ENCODE measurements at places on chromosomes 3 and 15. TPM values are rescaled to one million over a fixed set of nuclear protein-coding genes. Genes with fewer than 3 reads are reported as not detected.

DNA sequence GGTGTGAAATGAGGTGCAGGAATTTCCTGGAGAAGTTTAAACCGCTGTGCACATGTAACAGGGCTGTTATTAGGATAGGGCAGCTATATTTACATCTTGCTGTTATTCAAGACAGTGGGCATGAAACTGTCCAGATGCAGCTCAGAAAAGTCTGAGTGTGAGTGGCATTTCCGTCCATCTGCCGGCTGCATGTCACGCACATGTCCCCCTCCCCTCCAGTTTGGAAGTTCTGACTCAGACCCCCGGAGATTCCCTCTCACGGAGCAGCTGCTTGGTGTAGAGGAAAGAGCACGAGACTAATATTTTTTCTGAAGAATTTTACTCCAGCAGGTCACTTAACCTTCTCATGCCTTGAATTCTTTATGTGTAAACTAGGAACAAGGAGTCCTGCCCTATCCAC lies 69.8 kb downstream of the FEM1B start:
- no peak for DNase-seq

- DNase-seq: no peak
Observed at GRCh38 chr3:98563661-98564281, 29.6 kb downstream of the CPOX start.

DNA sequence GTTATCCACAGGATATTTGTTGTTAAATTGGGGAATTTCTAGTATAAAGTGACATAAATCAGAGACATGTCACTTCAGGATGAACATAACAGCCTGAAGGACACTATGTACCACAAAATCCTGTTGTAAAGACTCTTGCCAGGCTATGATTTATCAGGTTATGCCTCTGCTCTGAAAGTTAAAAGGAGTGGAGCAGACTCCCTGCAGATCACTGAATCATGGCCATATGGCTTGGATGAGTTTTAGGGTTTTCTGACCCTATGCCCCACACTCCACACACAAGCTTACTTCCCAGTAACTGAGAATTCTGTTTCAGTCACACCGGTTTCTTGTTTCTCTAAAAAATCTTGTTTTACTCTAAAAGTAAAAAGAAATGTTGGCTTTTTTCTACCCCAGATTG lies 869.4 kb downstream of the NAALADL2 start:
- no peak for DNase-seq

GRCh38 chr3:171028025-171028778 lies 1.7 kb upstream of the SLC2A2 start:
- peak; percentile 52 for DNase-seq

- no peak for DNase-seq
Observed at GRCh38 chr3:153069598-153070510, 92.2 kb upstream of the RAP2B start.

MEGF11 gene
- total RNA-seq: not detected
